Hepatocyte (in vitro differentiated cells): ENCODE measurements at places on chromosomes 7 and 10. TPM values are rescaled to one million over a fixed set of nuclear protein-coding genes. Genes with fewer than 3 reads are reported as not detected.
A peak's percentile ranks its signal among the peaks of the same experiment; 100 is the strongest.

DNA sequence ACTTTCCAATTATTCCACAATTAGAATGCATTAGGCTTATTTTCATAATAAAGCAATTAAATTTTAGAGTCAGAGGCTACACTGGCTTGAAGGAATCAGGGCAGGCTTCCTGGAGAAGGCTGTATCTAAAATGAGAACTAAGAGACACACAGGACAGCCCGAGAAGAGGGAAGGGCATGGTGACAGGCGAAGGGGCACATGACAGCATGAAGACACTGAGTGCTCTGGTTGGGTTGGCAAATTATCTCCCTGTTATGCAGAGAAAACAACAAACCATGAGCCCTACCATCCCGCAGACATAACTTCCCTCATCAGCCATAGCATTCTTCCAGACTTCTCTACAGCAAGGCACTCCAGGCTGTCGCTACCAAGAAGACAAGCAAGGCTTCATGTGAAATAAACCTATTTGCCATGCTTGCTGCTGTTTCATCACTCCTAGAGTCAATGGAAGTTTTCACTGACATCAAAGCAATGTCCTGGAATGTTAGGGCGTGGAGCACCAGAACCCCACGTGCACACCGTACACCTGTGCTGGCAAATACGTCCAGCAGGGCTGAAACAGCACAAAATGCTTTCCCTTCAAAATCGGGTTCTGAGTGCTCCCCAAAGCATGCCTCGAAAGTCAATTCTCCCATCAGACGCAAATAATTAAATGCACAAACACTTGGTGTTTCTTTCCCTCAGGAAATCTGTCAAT, 21.3 kb downstream of the VOPP1 start:
- no peaks in the 10 kb centered on the region for H3K36me3 ChIP-seq
- no peaks in the 10 kb centered on the region for H3K27me3 ChIP-seq
- H3K4me3 ChIP-seq, result no peak overlapping the region
- peak; percentile 24 for DNase-seq
- no peaks in the 10 kb centered on the region for H3K4me1 ChIP-seq

DNA sequence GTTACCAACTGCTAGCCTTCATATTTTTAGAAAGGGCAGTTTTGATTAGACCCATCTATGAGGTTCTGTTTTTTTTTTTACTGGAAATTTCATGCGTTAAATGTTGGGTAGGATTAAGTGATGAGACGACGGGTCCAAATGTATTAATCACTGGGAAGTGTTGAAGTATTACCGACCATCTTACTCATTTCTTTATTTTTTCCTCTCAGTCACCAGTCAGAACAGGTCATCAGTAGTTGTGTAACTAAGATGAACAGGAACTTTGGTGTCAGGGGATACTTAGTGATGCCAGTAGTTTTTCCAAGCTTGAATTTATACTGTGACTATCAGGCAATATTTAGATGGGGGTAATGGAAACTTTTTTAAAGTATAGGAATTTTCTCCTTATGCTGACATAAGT, 14.2 kb downstream of the TFAM start:
- no peaks in the 10 kb centered on the region for H3K27me3 ChIP-seq
- no peak overlapping the region for H3K27ac ChIP-seq
- no peaks in the 10 kb centered on the region for H3K36me3 ChIP-seq
- H3K4me3 ChIP-seq, result no peak overlapping the region
- DNase-seq, result no peak
- no peaks in the 10 kb centered on the region for H3K4me1 ChIP-seq

DNA sequence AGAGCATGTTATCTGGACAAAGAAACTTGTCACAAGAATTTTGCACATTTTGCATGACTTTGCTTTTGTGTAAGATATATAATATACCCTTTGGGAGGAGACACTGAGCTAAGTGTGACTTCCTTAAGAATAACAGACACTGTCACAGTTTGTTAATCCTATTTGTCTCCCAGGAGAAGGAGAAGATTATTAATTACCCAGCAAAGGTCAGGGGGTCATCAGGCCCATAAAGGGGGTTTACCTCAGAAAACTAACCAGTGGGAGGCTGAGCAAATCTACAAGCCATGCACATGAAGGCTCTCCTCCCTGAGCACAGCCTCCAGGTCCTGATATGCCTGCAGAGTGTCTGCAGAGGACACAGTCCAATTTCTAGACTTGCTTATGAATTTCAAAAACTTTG, 10.1 kb upstream of the MET start:
- no peak for DNase-seq
- H3K4me3 ChIP-seq, result no peak overlapping the region
- no peaks in the 10 kb centered on the region for H3K4me1 ChIP-seq
- H3K27ac ChIP-seq, result no peak overlapping the region

Gene MSMB
- total RNA-seq, result 2.2 and 2.7 TPM in 2 replicates

Gene PLAU
- total RNA-seq, result 2.8 and 5.2 TPM in 2 replicates
